Transverse colon (tissue), 4 donors: ENCODE measurements at places on chromosomes 5 and 9. TPM values are rescaled to one million over a fixed set of nuclear protein-coding genes. Genes with fewer than 3 reads are reported as not detected.

DNA sequence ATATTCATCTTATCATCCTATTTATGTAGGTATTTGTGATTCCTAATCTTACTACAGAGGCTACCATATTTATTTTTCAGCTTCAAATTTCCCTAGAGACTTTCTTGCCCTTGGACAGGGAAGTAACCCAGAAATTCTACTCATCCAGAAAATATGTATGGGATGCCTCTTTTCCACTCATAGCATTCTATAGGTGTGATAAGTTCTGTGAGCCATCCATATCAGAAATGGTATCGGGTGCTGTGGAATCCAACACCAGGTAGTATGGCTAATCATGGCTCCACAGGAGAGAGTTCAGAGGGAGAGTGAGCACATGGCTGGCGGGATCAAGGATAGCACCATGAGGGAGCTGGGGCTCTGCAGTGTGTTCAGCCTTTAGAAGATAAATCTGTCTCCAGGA, 349.3 kb upstream of the ACTBL2 start:
- H3K27me3 ChIP-seq: no peaks in the 10 kb centered on the region
- H3K4me1 ChIP-seq: no peaks in the 10 kb centered on the region
- DNase-seq: no peak
- H3K36me3 ChIP-seq: no peaks in the 10 kb centered on the region
- H3K27ac ChIP-seq: no peak overlapping the region

DNA sequence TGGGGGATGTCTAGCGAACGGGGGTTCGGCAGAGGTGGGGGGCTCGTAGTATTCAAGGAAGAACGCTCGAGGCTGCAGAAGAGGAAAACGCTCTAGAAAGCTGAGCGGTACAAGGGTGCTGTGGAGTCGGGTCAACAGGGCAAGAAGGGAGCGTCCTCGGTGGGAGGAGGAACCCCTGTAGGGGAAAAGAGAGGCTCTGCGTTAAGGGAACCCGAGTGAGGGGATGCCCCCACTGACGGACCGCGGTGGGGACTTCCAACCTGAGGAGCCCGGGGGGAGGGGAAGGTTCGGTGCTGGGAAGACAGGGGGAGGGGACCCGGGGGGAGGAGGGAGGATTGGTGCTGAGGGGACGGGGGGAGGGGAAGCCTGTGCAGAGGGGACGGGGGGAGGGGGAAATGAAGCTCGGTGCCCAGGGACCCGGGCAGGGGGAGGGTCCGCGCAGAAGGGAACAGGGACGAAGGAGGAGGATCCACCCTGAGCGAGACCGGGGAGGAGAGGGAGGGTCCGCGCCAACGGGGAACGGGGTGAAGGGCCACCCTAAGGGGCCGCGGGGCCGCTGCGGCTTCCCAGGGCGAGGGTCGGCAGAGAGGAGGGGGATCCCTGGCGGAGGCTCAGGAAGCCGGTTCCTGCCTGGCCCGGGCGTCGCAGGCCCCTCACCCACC, 621 bp downstream of the NR6A1 start:
- H3K4me1 ChIP-seq: peaks cover 28% of the 10 kb centered on the region
- peak; percentile 46 for DNase-seq
- H3K36me3 ChIP-seq: no peaks in the 10 kb centered on the region
- H3K27ac ChIP-seq: peak overlapping the region; percentile 91
- peak overlapping the region; percentile 83 for H3K4me3 ChIP-seq
- peaks cover 53% of the 10 kb centered on the region for H3K27me3 ChIP-seq

- H3K27me3 ChIP-seq: no peaks in the 10 kb centered on the region
- H3K4me3 ChIP-seq: no peak overlapping the region
- no peaks in the 10 kb centered on the region for H3K36me3 ChIP-seq
These were observed 40.1 kb downstream of the SLC1A1 start for GRCh38 chr9:4530375-4530774.

GRCh38 chr9:88972401-88972800, 18.9 kb upstream of the S1PR3 start:
- H3K27ac ChIP-seq: no peak overlapping the region
- no peaks in the 10 kb centered on the region for H3K27me3 ChIP-seq
- H3K4me3 ChIP-seq: no peak overlapping the region
- no peak for DNase-seq
- no peaks in the 10 kb centered on the region for H3K36me3 ChIP-seq

- DNase-seq: peak; percentile 44
- peaks cover 13% of the 10 kb centered on the region for H3K4me1 ChIP-seq
- no peaks in the 10 kb centered on the region for H3K27me3 ChIP-seq
- H3K27ac ChIP-seq: peak overlapping the region; percentile 50
- no peak overlapping the region for H3K4me3 ChIP-seq
These were observed 76.7 kb downstream of the FAM170A start for GRCh38 chr5:119706049-119706448.

GRCh38 chr9:81455462-81456219, 233.7 kb downstream of the TLE1 start:
- no peaks in the 10 kb centered on the region for H3K27me3 ChIP-seq
- DNase-seq: no peak
- H3K36me3 ChIP-seq: no peaks in the 10 kb centered on the region
- no peak overlapping the region for H3K4me3 ChIP-seq
- no peak overlapping the region for H3K27ac ChIP-seq

GRCh38 chr5:116428413-116428812, 146.2 kb downstream of the SEMA6A start:
- no peaks in the 10 kb centered on the region for H3K4me1 ChIP-seq
- H3K36me3 ChIP-seq: no peaks in the 10 kb centered on the region
- H3K27ac ChIP-seq: no peak overlapping the region
- DNase-seq: no peak
- H3K27me3 ChIP-seq: no peaks in the 10 kb centered on the region

- no peak overlapping the region for H3K4me3 ChIP-seq
- no peak overlapping the region for H3K27ac ChIP-seq
- no peaks in the 10 kb centered on the region for H3K36me3 ChIP-seq
- H3K4me1 ChIP-seq: no peaks in the 10 kb centered on the region
These were observed 442.4 kb upstream of the ZNF462 start for GRCh38 chr9:106420511-106420944.

TAL2 gene
- not detected for total RNA-seq

GRCh38 chr9:129889941-129890717, 54.9 kb downstream of the USP20 start:
- peak; percentile 69 for DNase-seq
- H3K36me3 ChIP-seq: no peaks in the 10 kb centered on the region
- H3K27ac ChIP-seq: peak overlapping the region; percentile 85
- H3K27me3 ChIP-seq: no peaks in the 10 kb centered on the region
- H3K4me3 ChIP-seq: no peak overlapping the region

- no peaks in the 10 kb centered on the region for H3K36me3 ChIP-seq
- H3K4me3 ChIP-seq: no peak overlapping the region
- H3K27me3 ChIP-seq: no peaks in the 10 kb centered on the region
- no peaks in the 10 kb centered on the region for H3K4me1 ChIP-seq
- no peak overlapping the region for H3K27ac ChIP-seq
These were observed 53.0 kb upstream of the RFX3 start for GRCh38 chr9:3578786-3579185.

COL15A1 gene
- 4.6 TPM for total RNA-seq

- DNase-seq: no peak
- H3K4me3 ChIP-seq: no peak overlapping the region
- H3K27ac ChIP-seq: peak overlapping the region; percentile 3
- no peaks in the 10 kb centered on the region for H3K27me3 ChIP-seq
- no peaks in the 10 kb centered on the region for H3K4me1 ChIP-seq
These were observed 43.9 kb downstream of the FYB1 start for GRCh38 chr5:39175273-39175955.

PTAR1 gene
- total RNA-seq: 99.5 TPM

DNA sequence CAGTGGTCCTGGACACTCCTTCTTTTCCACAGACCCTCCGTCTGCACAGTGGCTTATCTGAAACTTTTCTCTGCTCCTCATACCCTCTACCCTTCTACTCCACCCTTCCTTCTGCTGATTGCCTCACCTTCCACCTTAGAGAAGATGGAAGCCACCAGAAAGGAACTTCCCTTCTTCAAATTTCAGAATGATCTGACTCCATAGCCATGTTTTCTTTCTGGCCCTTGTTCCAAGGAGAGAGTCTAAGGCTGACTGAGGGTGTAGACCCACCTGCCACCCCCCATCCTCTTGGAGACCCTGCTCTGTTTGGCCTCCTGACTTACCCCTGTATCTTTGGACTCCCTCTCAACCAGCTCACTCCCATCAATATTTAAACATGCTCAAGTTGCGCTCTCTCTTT, 7.4 kb downstream of the SNX30 start:
- H3K36me3 ChIP-seq: no peaks in the 10 kb centered on the region
- H3K27me3 ChIP-seq: no peaks in the 10 kb centered on the region
- no peak for DNase-seq
- peaks cover 42% of the 10 kb centered on the region for H3K4me1 ChIP-seq
- H3K27ac ChIP-seq: peak overlapping the region; percentile 85

- no peak overlapping the region for H3K27ac ChIP-seq
- DNase-seq: no peak
- H3K36me3 ChIP-seq: no peaks in the 10 kb centered on the region
- H3K27me3 ChIP-seq: no peaks in the 10 kb centered on the region
- peaks cover 6% of the 10 kb centered on the region for H3K4me1 ChIP-seq
- H3K4me3 ChIP-seq: no peak overlapping the region
These were observed 638.1 kb downstream of the ACTL7B start for GRCh38 chr9:108217431-108218349.

DNA sequence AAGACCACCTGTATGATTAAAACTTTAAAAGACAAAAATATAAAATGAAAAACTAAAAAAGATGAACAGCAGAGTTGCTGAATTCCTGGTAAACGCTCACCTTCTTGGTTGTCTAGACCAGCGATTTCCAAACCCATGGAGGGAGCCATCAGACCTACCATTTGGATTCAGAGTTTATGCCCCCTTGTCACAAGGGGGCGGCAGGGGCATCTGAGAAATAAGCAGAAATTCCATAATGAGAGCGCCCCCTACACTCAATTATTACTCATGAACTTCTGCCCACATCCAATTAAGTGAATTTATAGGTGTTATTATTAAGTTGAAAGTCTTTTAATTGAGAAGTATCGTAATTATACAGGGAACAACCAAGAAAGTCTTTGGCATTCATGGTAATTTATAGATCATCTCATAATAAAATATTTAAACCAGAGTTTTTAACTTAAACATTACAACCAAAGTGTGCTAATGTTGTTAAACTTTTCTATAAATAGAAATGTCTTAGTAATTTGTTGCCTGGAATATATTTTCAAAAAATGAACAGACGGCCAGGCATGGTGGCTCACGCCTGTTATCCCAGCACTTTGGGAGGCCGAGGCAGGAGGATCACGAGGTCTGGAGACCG, 35.2 kb upstream of the SPATA31C2 start:
- no peaks in the 10 kb centered on the region for H3K4me1 ChIP-seq
- no peaks in the 10 kb centered on the region for H3K36me3 ChIP-seq
- H3K27me3 ChIP-seq: no peaks in the 10 kb centered on the region
- H3K27ac ChIP-seq: no peak overlapping the region

DNA sequence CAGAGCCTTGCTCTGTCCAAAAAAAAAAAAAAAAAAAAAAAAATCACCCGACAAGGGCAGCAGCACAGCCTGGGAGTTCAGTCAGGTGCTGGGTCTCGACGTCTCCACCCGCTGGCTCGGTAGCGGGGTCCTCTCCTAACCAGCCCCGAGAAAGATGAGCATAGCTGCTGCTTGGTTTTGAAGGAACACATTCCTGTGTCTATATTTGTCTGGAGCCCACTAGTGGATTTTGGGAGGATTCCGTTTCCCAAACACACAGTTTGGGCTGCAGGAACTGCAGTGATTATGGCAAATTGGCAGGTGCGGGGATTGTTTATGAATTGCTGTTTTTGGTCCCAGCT, 1.2 kb downstream of the OTULINL start:
- no peaks in the 10 kb centered on the region for H3K27me3 ChIP-seq
- H3K4me3 ChIP-seq: peak overlapping the region; percentile 95
- peaks cover 6% of the 10 kb centered on the region for H3K4me1 ChIP-seq
- H3K36me3 ChIP-seq: no peaks in the 10 kb centered on the region
